ENCODE measurements at places on chromosomes 5 and 9.

DNA sequence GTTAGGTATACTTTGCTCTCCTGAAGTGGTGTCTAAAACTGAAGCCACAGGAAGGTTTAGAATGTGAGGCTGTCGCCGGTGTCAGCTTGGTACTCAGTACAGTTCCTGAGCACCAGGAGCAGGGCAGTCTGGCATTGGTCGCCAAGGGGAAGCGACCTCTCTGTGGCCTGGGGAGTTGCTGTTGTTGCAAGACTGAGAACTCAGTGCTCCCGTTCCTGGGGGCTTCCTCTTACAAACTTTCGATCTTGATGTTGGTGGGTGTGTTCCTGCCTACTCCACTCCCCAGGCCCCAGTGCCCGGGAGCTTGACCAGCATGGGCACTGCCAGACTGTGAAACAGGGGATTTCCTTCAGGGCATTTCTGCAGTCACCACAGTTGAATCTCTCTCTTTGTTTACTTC is 52.4 kb upstream of the PPARGC1B start:
- DNase-seq: no peak

DNA sequence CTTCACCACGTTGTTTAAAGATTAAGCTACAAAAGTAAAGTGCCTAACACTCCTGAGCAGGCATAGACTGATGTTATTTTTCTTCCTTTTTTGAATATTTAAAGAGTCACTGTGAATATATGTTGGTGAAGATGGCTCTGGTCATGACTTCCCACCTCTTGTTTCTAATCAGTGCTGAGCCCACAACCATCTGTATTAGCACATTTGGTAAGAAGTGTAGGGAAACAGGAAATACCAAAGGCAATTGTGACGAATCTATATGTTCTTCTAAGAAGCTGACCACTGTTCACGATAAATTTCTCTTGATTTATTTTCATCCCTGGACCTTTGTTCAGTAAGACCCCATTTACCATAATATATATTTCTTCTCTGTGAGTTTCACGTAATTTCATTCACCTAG is 108.3 kb upstream of the PCA3 start:
- no peak for DNase-seq

GRCh38 chr9:135512904-135513303 is 8.3 kb upstream of the LCN1 start:
- DNase-seq: no peak

DNA sequence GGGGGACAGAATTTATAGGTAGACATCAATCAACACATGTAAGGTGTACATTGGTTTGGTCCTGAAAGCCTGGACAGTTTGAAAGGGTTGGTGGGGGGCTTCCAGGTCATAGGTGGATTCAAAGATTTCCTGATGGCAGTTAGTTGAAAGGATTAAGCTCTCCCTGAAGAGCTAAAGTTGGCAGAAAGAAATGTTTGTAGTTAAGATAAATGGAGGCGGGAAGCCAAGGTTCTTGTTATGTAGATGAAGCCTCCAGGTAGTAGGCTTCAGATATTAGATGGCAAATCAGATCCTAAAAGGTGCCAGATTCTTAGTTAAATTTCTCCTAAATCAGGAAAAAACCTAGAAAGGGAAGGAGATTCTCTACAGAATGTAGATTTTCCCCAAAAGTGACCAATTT is 9.0 kb upstream of the LRRTM2 start:
- no peak for DNase-seq

DNA sequence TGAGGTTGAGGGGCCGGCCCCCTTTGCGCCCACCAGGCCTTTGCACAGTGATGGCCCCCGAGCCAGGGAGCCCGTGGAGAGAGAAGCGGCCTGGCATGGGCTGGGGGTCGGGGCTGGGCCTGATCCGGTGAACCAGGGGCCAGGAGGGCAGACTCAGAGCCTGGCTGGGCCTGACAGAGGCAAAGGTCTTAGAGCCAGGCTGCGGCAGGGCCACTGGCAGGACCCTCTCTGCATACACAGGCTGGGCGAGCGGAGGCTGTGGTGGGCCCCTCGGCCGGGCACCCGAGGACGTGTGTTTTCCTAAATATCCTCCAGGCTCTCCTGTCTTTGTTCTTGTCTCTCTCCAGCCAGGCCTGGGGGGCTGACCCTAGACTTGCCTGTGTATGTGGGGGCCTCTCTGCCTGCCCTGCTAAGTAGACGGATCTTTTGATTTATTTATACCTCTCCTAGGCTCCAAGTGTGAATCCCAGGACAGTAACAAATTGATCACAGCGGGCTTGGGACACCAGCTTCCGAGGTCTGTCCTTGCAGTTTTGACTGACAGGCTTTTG is 933 bp downstream of the NEK6 start:
- no peak for DNase-seq

- no peak for DNase-seq
These were observed 1.4 kb upstream of the THG1L start for GRCh38 chr5:157729858-157730257.

- no peak for DNase-seq
These were observed 88.7 kb downstream of the UGCG start for GRCh38 chr9:111985315-111985714.

DNA sequence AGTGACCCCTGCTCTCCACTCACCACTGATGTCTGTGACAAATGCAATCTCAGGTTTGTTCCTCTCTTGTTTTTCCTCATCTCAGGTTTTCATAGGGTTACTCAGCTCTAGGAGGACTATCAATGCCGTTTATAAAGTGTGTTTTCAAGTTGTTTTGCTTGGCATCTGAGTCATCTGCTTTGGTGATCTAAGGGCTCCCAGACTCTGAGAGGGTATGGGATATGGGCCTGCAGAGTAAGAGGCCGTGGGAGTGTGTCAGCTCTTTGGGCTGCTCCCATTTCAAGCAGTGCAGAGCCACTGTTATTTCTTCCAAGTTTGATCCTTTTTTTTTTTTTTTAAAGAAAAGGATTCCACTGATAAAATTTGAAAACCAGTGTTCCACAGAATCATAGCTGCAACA is 46.3 kb downstream of the NNT start:
- DNase-seq: no peak

DNA sequence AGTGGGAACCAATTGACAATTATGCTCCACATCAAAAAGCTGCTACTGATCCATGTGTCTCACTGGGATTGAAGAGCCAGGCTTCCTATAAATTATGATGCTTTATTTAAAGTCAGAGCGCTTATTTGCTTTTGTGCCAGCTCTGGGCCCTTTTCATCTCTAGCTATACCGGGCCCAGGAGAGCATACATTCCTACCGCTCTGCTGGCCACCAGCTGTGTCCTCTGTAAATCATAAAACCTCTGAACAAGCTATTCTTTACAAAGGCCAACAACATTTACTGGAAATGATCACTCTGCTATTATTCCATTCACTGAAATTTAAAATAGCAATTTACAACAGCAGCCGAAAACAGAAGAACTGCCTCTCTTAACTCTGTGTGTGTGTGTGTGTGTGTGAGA is 86.6 kb downstream of the ZNF608 start:
- DNase-seq: no peak

- no peak for DNase-seq
These were observed 104.7 kb downstream of the ISL1 start for GRCh38 chr5:51487952-51488351.

GRCh38 chr9:137878146-137878941 is 762 bp downstream of the CACNA1B start:
- peak; percentile 15 for DNase-seq

- no peak for DNase-seq
These were observed 102.3 kb downstream of the GDNF start for GRCh38 chr5:37737326-37738056.

DNA sequence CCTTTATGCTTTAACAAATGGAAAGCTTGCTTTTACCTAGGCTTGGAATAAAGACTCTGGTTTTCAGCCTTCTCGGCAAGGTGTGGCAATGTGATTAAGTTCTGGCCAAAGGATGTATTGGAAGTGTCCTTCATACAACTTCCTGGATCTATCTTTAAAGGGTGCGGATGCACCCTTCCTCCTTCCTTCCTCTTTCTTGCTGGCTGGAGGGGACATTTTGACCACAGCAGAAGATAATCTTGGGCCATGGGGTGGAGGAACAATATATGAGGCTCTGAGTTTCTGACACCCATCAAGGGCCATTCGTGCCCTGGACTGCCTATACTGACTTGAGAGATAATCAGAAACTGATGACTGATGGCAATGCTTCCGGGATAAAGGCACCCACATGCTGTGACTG is 145.7 kb downstream of the ACER2 start:
- no peak for DNase-seq

DNA sequence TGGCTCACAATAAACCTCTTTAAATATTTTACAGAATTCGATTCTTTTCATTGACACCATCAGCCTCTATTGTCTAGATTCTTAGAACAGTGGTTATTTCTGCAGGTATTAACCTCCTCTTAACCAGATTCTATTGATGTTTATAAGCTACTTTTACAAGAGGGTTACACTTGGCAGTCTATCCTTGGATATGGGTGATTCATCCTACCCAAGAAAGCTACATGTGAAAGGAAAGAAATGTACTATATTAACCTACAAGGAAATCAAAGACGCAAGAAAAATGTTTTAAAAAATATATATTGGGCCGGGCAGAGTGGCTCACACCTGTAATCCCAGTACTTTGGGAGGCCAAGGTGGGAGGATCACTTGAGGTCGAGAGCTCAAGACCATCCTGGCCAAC is 16.7 kb downstream of the SLC25A25 start:
- no peak for DNase-seq

- DNase-seq: no peak
These were observed 52.9 kb upstream of the ZNF366 start for GRCh38 chr5:72559866-72560766.

DNA sequence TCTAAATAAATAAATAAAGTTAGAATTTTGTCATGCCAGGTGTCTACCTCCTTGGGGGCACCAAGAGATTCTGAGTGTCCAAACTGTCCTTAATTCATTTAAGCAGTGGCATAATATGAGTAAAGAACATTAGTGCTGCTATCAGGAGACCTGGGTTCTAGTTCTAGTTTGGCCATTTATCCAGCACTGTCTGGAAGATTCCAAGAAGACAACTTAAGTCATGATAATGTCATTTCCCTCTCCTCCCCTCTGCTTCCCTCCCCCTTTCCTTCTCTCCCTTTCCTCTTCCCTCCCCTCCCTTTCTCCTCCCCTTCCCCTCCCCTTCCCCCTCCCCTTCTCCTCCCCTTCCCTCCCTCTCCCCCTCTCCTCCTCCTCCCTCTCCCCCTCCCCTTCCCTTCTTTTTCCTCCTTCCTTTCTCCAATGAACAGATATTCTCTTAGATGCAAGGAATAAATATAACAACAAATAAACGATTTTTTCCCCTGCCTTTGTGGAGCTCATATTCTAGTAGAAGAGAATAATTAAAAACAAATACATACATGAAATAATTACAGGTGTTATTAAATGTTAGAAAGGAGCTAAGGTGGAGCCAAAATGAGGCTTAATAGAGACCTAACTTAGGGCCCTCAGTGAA is 90.8 kb downstream of the NMUR2 start:
- DNase-seq: no peak

DNA sequence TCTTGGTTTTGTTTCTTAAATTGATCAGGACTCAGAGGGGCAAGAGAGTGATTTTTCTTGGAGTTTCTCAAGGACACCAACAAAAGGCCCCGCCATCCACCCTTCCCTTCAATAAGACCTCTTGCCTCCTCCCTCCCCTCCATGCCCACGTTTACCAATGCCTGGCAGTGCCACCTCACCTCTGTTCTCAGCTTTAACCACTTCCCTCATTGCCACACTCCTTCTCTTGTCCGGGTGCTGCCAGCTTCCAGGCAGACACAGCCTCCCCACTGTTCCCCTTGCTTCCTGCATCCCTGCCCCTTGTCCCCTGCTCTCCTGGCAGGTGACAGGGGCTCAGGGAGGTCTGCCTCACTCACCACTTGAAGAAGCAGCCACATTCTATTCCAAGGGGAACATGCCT is 90.8 kb downstream of the LHX2 start:
- DNase-seq: no peak

DNA sequence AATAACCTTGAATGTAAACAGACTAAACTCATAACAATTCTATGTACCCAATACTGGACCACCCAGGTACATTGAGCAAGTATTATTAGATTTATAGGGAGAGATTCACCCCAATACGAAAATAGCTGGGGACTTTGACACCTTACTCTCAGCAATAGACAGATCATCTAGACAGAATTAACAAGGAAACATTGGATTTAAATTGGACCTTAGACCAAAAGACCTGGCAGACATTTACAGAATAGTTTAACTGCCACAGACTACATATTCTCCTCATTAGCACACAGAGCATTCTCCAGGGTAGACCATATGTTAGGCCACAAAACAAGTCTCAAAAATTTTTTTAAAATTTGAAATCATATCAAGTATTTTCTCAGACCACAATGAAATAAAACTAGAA is 397.4 kb downstream of the PIK3R1 start:
- no peak for DNase-seq

- no peak for DNase-seq
These were observed 14.4 kb upstream of the TGFBR1 start for GRCh38 chr9:99090336-99091130.

DNA sequence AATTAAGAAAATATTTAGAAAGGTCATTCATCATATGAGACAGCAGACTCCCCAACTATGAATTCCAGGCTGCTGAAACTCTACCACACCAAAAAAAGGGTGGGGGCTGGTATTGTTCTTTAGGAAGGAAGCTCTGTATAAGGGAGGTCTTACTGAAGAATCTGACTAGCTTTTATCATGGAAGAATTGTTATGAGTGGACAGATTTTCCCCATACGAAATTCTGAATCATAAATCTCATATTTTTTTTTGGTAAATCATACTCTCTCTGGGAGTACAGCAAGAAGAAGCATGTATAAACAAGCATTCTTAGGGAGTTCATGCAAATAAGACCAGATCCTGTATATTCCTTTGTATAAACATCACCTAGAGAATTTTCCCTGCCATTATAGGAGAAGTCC is 220.0 kb downstream of the SLC12A2 start:
- no peak for DNase-seq

DNA sequence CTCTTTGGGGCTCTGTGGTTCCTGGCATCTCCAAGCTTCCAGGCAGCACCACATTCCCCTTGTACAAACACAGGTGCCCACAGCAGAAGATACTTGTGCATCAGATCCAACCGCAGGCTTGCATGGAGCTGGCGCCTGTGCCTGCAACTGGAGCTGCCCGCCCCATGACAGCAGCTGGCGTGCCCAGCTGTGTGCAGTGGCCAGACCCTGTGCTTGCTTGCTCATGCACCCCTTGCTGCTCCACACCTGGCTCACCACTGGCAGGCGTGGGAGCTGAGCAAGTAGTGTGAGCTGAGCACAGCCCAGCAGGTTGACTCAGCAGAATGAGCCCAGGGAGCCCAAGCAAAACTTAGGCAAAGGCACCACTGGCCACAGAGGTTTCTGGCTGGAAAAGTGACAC is 84.4 kb upstream of the STARD4 start:
- DNase-seq: no peak

GRCh38 chr9:4495537-4495936 is 5.3 kb downstream of the SLC1A1 start:
- DNase-seq: no peak

DNA sequence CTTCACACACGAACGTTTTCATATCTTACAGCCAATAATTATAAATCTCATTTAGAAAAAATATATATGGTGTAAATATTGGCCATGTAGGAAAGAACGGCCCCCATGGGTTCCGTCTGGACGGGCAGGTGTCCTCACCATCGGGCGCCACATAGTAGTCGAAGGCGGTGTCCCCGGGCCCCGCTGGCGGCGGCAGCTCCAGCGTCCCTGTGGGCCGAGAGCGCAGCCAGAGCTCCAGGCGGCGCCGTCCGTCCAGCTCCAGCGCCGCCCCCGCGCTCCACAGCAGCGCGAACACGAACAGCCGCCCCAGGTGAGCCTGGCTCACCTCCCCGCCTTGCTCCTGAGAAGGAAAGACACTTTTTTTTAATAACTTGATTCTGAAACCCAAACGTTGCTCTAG is 134.6 kb downstream of the DNAH5 start:
- no peak for DNase-seq

GRCh38 chr9:128215491-128216409 is 12.6 kb downstream of the DNM1 start:
- DNase-seq: no peak
